HTR-8/SVneo (cell line): ENCODE measurements at places on chromosomes 1 and 21.

DNA sequence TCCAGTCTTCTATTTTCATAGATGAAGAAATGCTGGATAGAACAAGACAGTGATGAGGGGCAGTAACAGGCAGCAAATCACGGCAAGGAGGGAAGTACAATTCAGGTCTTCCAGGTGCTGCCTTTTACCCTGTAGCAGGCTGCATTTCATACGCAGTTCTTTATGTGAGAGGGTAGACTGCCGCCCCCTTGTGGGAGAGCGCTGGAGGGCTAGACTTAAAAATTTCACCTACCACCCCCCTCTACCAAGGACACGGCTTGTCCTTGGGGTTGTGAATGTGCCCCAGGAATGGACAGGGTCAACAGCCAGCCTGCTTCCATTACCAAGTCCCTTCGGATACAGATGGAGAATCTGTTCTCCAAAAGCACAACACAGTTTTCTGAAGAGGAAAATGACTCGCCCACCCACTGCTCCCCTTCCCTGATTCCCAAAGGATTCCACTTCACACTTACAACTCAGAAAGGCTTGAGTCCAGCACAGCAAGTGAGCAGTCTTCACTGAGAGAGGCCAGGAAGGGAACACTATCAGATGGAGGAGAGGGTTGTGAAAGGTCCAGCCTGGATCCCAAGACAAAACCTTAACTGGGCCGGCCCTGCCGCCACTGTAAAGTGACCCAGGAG is 7.4 kb downstream of the WDR77 start:
- no peak for DNase-seq

DNA sequence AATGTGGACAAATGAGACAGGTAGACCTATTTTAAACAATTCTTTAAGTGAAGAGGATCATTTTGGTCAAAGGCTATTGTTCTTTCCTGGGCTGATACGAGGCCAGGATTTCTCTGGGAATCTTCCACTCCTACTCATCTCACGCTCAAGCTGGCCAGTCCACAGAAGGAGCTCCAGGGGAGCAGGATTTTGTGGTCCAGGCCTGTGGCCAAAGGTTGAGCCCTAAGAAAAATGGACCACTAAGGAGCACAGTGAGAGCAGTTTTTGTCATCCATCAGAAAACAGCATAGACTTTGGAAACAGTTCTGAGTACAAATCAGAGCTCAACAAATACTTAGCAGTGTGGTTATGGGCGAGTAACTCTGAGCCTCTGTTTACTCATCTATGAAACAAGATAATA is 260.2 kb upstream of the RUNX1 start:
- no peak for DNase-seq

DNA sequence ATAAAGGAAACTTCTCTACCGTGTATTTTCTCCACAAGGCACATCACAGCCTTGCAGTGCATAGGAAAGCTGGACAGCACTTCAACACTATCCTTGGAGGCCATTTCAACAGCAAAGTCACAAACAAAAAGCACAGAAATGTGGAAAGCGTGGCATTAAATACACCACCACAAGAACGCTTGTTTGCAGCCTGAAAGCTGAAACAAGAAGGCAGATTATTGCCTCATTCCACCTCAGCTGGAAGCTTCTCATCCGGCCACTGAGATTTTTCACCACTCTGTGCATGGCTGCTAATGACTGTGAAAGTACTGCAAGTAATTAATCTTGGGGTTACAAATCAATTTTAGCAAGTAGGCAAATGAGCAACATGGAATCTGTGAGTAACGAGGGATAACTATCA is 50.9 kb upstream of the GALNT2 start:
- no peak for DNase-seq

- no peak for DNase-seq
Measured at GRCh38 chr1:68590473-68590872, 93.6 kb upstream of the DEPDC1 start.
